ENCODE measurements at places on chromosomes 5 and 9. TPM values are rescaled to one million over a fixed set of nuclear protein-coding genes. Genes with fewer than 3 reads are reported as not detected.

The RANBP3L gene
- total RNA-seq: not detected

- no peak for DNase-seq
Measured at GRCh38 chr5:153902016-153902415, 136.7 kb downstream of the FAM114A2 start.

DNA sequence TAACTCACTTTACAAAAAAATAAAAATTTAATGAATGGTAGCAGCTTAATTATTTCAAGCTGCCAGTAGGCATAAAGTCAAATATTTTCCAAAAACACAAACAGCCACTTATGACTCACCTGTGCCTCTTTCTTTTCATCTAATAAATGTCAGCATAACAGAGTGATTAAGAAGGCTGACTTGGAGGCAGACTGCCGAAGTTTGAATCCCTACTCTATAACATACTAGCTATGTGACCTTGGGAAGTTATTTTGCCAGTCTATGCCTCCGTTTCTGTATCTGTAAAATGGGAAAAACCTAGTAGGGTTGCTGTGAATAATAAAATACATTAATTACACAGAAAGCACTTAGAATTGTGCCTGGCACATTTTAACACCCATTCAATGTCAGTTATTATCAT lies 33.8 kb downstream of the FANCC start:
- no peak for DNase-seq

The MORN5 gene
- not detected for total RNA-seq

The DAPK1 gene
- 2.1 TPM for total RNA-seq

DNA sequence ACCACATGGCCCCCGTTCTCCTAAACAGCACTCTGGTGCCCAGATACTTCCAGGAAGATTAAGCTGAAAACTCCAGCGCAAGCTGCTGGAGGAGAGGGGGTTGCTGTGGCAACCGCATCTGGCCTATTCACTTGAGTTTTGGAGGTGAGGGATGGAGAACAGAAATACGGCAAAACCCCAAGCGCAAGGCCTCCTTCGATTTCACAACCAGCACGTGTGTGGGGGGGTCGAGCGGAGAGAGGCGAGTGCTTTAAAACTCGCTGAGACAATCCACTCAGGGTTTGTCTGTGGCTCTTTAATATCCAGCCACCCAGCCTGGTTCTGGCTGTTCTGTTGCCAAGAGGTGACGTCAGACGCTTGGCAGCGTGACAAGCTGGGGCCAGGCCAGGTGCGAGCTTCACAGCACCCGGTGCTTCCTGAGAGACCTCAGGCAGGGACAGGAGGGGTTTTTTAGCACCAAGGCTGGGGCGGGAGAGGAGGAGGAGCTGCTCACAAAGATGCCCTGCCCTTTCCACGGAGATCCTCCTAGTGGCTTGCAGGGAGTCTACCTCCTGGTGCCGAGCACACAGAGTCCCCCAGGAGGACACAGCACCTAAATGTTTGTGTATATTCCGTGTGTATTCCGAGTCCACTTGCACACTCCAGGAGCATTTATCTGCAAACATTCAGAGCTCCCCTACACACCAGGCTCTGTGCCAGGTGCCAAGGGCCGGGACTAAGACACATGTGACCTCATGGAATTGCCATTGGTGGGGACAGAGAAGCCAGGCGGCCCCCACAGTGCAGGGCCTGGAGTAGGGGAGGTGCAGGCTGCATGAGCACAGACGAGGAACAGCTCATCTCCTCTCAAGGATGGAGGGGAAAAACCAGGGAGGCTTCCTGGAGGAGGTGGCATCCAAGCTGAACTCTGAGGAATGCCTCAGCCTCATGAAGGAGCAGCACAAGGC lies 194.6 kb downstream of the OLFM1 start:
- peak; percentile 50 for DNase-seq

DNA sequence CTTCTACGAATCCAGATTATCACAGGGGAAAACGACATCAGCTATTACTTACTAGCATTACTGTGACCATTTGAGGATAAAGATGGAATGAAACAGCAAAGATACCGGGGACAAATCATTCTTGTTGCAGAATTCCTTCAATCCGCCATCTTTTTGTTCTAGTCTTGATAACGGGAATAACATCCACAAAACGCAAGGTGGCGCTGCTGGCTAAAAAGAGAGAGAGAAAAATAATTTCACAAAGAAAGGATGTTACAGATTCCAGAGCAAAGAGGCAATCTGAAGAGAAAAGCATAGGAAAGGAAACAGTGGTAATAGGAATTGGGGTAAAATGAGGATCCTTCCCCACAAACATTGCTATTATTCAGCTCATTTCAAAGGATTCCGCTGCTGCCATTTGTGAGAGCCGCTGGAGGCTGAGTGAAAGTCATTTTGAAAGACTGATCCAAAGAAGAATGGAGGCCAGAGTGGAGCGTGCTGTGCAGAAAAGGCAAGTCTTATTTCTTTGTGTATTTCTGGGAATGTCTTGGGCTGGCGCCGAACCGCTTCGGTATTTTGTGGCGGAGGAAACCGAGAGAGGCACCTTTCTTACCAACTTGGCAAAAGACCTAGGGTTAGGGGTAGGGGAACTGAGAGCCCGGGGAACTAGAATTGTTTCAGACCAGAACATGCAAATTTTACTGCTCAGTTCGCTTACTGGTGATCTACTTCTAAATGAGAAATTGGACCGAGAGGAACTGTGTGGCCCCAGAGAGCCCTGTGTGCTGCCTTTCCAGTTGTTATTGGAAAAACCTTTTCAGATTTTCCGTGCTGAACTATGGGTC lies at the start of gene PCDHB7:
Gene PCDHB7 (plus strand): TSS at position 264 of the 824 bp plus-strand sequence. CDS start 192 bp downstream, at position 456.
- peak; percentile 26 for DNase-seq

The SLC6A19 gene
- not detected for total RNA-seq

The LCN9 gene
- not detected for total RNA-seq

The LVRN gene
- total RNA-seq: 0.29 TPM

The SPDL1 gene
- 40.2 TPM for total RNA-seq

- DNase-seq: no peak
Measured at GRCh38 chr5:135327429-135328127, 71.5 kb downstream of the MACROH2A1 start.

- DNase-seq: no peak
Measured at GRCh38 chr9:86722706-86723075, 224.6 kb downstream of the GAS1 start.

DNA sequence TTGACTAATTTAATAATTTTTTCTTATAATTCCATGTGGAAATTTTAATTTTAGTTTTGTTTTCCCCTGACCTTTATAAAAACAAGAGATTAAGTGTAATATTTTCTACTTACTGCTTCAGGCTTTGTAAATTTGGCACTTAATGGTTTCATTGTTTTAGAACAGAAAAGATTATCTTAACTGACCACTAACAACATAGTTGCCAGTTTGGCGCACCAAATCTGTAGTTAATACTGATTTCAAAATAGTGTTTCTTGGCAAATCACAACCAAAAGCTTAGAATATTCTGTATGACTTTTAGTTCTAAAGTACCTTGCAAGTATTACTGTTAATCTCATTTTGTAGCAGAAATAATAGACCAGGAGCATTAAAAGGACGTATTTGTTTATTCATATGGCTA lies 124.3 kb downstream of the COMMD10 start:
- DNase-seq: no peak

DNA sequence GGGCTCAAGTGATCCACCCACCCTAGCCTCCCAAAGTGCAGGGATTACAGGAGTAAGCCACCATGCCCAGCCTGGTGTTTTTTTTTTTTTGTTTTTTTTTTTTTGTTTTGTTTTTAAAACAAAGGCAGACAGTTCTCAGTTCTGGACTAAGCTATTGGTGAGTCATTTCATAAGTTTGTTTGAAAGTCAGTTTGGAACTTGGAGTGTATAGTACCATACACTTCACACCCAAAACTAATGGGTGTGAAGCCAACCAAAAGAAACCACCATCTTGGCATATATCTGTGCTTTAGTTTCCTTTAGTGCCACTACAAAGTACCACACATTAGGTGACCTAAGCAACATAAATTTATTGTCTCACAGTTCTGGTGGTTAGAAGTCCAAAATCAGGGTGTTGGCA lies 13.4 kb downstream of the MAST4 start:
- DNase-seq: no peak

- DNase-seq: no peak
Measured at GRCh38 chr5:59999056-59999455, 105.5 kb upstream of the PDE4D start.

DNA sequence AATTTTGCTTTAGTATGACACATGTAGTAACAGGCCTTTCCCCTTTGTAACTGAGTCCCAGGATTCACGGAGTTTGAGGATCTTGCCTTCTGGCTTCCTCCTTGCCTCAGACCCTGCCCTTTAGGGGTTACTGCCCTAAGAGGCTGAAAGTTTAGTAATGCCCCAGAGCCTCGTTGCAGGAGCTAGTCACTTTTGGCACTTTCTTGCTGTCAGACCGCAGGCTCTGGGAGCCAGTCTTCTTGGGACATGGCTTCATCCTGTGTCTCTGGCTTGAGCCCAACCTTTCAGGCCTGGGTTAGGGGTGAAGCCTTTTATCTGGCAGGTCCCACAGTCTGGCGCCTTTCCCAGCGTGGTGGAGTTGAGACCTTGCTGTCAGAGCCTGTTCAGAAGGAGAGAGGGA lies 185.6 kb upstream of the DMRT1 start:
- DNase-seq: no peak

GRCh38 chr5:105460721-105461120 lies 1898.1 kb upstream of the NUDT12 start:
- DNase-seq: no peak

The PCDHGA5 gene
- total RNA-seq: not detected

The FCN2 gene
- total RNA-seq: not detected

- DNase-seq: no peak
Measured at GRCh38 chr5:41286165-41286564, 72.8 kb upstream of the C6 start.

DNA sequence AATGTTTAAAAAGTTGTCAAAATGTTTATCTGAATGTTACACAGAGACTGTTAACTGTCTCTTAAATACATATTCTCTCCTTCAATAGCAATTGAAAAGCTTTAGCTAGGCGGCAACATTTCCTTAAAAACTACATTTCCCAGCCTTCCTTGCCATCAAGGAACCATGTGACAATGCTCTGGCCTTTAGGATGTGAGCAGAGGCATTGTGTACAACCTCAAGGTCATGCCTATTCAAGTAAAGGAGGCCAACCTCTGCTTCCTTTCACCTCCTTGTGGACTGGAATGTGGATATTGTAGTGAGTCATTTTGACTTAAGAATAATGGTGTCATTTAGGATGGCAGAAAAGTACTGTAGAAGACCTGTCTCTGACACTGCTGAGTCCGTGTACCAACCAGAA lies 23.7 kb upstream of the MROH2B start:
- DNase-seq: no peak

The PCDHGB7 gene
- not detected for total RNA-seq

Measured in activated CD8-positive, alpha-beta T cell treated with anti-CD3 and anti-CD28 coated beads for 36 hours (primary cell).